Thymus (tissue), 14 donors: ENCODE measurements at places on chromosomes 16 and 17.

DNA sequence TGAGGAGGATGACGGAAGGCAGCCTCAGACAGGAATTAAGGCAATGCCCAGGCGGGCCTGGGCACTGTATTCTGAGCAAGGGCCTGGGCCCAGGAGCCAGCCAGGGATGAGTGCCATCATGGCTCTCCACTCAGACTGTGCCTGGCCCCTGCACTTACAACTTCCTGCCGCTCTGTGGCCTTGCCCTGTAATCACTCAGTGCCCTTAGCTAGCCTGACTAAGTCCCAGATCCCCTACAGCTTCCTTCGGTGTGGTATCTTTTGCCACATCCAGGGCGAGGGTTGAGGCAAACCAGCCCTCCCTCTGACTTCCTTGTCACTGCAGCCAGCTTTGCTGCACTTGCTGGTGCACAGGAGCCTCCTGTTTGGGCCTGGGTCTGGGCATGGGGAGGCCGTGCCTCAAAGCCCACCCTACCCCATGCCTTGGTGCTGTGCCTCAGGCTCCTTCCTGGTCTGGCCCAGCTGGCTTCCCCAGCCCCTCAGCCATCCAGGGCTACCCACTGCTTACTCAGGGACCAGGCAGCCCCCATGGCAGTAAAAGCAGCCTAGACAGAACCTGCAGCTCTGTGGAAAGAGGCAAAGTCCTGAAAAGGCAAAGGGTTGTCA is 9.3 kb downstream of the SLC46A1 start:
- no peak for DNase-seq

GRCh38 chr17:39643271-39643670 is 6.3 kb downstream of the STARD3 start:
- DNase-seq = no peak

DNA sequence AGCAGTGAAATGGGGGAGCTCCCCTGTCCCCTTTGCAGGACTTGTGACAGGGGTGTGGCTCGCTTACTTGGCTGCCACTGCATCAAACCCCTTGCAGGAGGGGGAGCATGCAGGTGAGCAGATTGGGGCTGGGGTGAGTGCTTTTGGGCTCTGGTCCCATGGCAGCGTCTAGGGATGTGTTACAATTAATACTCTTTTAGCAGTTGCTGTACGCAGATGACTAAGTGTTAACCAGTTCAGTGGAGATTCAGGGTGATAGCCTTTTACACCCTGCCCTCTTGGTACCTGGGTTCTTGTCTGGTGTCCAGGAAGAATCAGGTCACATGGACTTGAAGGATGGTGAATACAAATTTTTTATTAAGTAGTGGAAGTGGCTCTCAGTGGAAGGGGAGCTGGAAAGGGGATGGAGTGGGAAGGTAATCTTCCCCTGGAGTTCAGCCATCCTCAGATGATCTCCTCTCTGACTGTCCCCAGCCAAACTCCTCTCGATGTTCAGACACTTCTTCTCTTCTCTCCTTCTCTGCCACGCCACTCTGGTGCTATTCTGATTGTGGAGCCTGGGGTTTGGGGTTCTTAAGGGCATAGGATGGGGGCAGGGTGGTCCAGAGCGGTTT is 100.1 kb downstream of the MARF1 start:
- DNase-seq = no peak

GRCh38 chr17:63543822-63544420 is 6.4 kb upstream of the DCAF7 start:
- DNase-seq = no peak

DNA sequence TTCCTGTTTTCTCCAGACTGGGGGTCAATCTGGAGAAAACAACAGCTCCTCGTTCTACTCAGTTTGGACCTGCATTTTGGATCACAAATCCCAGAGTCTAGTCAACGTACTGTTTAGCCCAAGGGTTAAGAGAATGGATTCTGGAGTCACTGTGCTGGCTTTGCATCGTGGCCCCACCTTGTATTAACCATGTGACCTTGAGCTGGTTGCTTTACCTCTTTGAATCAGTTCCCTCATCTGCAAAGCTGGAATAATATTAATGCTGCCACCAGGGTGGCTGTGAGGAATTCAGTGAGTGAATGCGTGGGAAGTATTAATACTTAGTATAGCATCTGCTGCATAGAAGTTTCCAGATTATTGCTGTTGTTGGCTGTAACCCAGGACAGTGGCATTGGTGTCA is 11.3 kb upstream of the DHRS7C start:
- no peak for DNase-seq

GRCh38 chr17:47180337-47180736 is 8.8 kb downstream of the CDC27 start:
- DNase-seq = no peak

- DNase-seq = no peak
Observed at GRCh38 chr17:44024271-44024663, 9.5 kb upstream of the TMEM101 start.

DNA sequence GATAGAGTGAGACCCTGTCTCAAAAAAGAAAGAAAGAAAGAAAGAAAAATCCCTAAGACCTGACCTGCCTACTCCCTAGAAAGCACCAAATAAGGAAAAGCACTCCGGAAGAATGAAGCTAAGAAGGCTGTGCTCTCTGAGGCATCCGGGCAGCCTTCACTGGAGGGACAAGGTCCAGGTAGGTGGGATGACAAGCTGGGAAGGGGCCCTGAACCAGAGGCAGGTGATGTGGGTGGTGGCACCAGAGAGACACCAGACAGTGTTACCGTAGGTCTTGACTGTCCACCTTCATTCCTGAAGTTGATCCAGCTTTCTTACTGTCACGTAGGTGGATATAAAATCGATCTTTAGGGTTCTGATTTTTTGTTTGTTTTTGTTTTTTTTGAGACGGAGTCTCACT is 26.3 kb downstream of the SMTNL2 start:
- DNase-seq = no peak

DNA sequence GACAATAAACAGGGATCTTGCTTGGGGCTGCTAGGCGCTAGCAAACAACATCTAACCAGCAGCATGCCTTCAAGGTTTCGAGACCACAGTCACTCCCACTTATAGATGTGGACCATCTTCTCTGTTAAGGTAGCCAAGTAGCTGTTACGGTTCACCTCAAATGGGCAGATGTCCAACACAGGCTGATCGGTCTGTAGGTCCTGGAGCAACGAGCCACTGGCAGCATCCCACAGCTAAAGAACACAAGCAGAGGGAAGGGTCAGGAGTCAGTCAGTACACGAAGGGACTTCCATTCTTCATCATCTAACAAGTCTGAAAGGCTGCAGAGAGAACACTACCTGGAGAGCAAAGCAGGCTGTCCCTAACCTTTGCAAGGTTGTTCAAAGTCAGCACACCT is 16.9 kb upstream of the GLG1 start:
- no peak for DNase-seq

DNA sequence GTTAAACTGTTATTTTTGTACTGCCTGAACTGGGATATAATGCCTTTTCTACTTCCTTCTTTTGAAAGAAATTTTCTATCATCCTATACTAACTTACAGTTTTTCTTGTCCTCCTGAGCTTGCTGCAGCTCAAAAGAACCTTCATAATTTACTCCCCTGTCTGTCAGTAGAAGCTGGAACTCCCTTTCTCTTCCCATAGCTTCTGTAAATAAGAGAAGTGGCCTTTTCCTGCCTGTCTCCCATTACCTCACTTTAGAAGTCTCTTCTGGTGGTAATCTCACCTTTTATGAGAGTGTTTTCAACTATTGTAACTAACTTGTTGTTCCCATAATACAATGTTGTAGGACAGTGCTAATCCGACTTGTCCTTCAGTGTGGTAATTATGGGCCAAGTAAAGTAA is 246.7 kb upstream of the TBX2 start:
- DNase-seq = no peak

DNA sequence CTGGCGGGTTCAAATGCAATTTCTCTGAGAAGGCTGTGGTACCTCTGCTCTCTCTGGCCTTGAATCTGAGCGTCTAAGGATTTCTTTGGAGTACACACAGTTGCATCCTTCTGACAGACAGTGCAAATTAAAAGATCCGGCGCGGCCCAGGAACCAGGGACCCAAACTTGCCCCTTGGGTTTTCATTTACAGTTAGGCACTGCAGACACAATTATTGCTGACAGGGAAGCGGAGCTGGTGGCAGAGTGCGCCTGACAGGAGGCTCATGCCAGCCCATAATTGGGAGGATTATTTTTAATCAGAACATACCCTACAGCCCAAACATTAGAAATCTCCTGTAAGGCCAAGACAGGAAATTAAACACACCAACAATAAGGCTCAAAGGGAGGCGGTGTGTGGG is 1023.4 kb upstream of the RBFOX1 start:
- DNase-seq = no peak

- no peak for DNase-seq
Observed at GRCh38 chr17:38510421-38511149, 82.3 kb downstream of the ARHGAP23 start.

DNA sequence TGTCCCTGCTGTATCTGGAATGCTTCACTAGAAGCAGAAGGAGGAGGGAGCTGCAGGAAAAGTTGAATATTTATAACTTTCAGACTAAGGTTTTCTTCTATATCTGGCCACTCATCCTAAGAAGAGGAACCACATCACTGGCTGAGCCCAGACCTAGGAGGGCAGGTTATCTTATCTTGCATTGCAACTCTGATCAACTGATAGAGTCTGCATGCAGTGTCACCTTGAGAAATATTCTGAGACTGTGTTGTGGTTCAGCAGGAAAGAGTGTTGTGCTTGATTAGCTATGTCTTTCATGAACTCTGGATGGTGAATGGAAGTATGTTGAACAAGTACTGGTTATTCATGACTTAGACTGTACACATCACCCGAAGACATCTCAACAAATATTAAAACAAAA is 460.0 kb downstream of the TOX3 start:
- no peak for DNase-seq

GRCh38 chr17:65442250-65442649 is 119.2 kb downstream of the AXIN2 start:
- no peak for DNase-seq

DNA sequence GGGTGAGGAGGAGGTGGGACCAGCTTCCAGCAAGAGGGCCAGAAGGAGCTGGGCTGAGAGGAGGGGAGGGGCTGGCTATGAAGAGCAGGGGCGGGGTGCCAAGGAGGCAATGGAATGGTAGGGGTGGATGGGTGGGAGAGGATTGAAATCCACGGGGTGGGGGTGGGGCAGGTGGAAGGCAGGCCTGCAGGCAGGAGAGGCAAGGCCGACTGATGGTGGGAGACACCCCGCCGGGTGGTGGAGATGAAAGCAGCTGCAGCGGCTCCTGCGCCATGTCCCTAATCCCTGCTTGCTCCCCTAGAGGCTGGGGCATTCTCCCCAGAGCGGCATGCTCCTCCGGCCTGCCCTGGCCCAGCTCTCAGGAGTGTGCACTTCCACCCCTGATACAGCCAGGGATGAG is 27.8 kb upstream of the TAC4 start:
- DNase-seq = no peak

DNA sequence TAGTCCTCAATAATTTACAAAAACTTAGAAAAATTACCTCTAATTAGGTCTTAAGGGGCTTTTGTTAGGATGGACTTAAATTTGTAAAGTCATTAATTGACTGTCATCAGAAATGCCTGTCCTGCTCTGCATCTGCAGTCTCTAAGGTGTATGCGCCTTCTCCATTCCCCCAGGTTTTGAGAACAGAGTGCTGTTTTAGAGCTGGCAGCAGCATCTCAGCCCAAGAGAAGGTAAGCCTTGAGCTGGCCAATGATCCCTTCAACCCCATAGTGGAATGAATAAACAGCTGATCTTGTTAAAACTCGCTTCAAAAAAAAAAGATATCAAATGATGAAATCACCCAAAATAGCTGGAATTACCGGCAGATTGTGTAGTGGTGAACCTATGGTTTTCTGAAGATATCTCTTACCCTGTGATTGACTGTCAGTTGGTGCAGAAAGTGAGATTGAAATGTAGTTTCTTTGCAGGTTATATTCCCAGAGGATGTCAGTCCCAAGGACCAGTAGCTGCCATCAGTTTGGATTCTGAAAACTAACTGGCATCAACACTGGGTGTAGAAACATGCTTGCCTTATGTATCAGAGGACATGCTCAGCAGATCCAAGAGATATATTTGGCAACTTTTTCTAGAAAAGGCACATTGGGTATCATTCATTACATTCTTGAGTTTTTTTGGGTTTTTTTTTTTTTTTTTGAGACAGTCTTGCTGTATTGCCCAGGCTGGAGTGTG is 25.7 kb downstream of the TRPV2 start:
- no peak for DNase-seq

- DNase-seq = no peak
Observed at GRCh38 chr17:70099294-70099693, 24.3 kb downstream of the KCNJ16 start.

DNA sequence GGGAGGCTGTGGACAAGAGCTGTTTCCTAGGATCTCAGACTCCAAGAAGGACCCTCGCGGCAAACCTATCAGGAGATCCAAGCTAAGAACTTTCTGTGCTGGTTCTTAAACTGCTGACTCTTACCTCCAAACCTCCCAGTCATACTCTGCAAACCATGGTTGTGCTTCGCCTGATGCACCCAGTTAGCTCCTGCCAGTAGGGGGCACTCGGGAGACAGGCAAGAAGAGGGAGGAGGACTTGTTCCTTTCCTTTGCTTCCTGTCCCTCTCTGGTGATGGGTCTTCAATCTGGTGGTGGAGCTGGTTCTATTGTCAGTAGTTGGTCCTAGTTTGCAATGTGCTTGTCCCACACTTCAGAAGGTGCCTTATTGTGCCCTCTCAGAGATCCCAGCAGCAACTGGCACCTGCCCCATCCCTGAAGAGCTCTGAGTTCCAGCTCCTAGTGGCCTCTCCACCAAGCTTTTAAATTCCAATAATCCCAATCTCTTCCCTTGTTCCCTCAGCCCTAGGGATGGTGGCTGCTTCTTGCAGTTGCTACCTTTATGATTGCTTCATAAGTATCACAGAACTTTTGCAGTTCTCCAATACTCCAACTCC is 113.5 kb upstream of the RPL38 start:
- no peak for DNase-seq

- no peak for DNase-seq
Observed at GRCh38 chr17:56020369-56020768, 132.9 kb upstream of the ANKFN1 start.

GRCh38 chr17:10421900-10422542 is at the start of gene MYH8:
Gene MYH8, minus strand, starts transcription at chr17:10421950. Its CDS starts 1,723 bp downstream, at chr17:10420227.
- DNase-seq = no peak

DNA sequence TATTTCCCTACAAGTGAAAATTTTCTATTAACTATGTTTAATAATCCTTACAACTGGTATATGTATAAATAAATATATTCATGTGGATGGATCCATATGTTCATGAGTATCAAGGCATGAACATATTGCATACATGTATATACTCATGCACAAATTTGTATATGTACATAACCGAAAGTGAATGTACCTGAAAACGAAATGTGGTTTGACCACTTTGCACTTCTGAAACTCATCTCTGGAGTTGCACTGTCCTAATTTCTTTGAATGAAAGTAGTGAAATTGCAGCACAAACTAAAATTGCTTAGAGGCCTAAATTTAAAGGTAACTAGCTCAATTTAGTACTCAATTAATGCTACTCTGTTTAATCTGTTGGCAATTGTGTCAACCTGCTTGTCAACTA is 27.4 kb upstream of the GNAO1 start:
- DNase-seq = no peak

DNA sequence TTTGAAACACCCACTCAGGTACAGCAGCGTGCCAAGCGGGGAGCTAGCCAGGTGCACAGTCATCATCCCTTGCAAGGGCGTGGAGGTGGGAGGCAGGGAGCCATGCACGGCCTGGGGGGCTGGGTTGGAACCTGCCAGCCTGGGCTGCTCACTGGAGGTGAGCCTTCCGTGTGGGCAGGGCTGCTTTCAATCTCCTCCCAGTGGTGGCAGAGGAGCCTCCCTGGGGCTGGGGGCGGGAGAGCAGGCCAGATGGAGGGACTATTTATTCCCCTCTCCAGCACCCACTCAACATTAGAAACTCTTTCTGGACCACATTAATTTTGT is 90.3 kb downstream of the KATNIP start:
- no peak for DNase-seq
